ENCODE measurements at places on chromosomes 7 and 10.

DNA sequence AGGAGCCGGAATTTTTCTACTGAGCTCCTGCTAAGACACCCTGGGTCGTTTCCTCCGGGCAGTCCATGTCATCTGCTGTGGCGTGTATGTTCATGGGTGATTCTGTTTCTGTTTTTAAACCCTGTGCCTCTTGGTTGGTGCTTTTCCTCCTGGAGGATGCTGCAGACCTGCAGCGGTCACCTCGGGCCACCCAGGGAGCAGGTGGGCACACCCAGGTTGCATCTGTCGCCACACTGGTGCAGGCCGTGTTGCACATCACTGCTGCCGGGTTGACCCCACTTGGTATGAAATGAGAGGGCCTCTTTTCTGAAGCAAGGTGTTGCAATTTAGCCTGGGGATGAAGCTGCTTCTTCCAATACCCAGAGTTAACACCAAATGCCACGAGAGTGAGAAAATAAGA lies 127.2 kb downstream of the CUX1 start:
- DNase-seq = no peak

DNA sequence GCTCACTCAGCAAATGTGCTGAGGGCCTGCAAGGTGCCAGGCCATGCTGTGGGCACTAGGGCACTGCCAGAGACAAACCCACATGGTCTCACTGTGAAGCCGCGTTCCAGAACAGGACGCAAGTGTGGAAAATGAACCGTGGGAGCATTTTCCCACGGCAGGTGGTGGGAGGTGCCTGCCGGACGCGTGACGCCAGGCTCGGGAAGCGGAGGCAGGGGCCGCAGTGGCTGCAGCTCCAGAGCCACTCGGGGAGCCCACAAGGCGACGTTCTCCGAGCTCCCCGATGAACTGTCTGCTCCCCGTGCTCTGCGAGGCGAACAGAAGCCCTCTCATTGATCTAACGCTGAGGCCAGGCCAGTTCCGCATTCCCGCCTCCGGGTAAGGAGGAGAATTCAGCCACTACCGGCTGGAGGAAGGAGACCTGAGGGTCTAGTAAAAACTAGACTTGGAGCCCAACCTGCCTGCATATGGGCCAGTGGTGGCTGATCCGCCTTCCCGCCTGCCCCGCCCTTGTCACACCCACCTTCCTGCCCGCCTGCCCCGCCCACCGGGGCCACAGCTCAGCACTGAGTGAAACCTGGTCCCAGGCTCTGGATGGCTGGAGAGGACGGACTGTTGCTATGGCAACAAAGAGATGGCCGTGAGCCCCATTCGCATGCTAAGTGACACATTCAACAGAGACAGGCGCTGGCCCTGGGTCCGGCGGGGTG lies 13.1 kb downstream of the ADGRA1 start:
- DNase-seq = no peak

DNA sequence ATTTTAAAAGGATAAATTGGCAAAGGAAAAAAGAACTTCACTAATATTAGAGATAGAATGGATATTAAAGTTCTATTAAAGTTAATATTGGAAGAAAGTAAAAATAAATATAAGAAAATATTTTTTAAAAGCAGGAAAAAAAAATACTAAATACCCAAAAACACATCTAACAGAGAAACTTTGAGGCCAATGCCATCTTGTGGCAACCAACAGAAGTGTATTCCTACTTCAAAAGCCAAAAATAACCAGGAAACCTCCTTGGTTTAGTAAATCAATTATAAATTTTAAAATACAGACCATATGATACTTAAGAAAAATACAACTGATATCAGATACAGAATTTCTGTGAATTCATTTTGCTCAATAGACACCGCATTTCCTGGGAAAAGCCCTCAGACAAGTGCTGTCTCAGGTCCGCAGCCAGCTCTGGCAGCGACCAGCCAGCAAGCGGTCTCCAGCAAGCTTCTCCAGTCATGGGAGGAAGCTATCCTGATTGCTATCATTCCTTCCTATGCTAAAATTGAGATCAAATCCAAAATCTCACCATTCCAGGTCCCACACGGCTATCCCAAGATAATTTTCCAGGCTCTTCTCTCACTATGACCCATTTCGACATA lies 65.3 kb downstream of the LMBR1 start:
- DNase-seq = no peak

DNA sequence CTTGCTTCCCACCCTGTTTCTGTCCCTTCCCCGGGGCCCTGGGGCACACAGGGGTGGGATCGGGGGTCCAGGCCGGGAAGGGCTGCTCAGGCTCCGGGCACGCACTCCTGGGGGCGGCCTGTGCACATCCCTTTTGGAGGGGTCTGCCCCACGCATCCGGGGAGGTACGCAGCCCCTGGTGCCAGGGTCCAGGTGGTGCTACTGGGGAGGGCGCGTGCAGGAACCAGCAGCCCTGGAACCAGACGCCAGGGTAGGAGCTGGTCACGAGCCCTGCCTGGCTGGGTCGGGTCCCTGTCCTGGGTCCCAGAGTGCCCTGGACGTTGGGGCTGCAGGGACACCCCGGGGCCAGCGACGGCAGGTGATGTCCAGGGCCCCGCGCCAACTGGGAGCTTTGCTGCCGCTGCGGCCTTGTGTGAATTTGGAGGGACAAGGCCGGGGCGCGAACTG lies 53.4 kb downstream of the GLRX3 start:
- DNase-seq = no peak

DNA sequence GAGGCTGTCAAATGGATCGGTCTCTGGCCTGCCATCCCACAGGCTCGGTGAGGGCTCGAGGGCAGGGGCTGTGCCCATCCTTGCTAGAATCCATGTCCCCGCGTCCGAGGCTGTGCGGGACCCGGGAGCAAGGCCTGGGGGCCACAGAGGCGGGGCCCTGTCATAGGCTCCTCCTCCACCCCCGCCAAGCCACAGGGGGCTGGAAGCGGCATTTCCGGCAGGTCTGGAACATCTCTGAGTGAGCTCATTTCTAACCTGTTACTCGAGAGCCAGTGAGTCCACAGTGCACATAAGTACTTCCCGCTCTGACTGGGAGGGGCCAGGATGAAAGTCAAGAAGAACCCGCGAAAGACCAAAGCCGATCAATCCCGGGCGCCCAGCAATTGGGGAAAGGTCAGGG lies 57.6 kb downstream of the NKX6-2 start:
- no peak for DNase-seq

GRCh38 chr7:137081321-137082093 lies 213.1 kb downstream of the CHRM2 start:
- DNase-seq = no peak

GRCh38 chr7:5827755-5828154 lies 46.3 kb upstream of the RNF216 start:
- DNase-seq = peak; percentile 34

DNA sequence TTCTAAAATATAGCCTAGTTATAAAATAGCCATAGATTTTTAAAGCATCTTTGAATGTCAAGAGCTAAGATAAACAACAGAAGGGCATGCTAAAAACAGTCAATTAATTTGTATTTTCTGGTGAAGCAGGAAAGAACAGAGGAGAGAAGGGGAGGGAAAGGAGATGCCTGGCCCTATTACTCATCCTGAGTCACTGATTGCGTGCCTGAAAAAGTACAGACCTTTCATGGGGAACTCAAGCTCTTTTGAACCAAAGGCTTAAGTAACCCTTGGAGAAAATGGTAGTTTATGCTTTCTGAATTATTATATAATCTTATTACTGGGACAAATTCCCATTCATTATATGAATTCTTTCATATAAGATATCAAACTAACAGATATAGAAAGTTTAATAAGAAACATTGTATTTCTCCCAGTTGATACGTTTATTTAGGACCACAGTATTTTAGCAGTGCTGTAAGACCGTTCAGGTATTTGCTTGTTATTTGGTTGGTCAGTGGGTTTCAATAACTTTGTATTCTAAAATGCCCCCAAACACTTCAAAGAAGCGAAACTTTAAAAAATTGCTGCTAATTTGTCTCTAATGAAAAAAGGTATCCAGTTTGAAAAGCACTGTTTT lies 151.3 kb downstream of the HGF start:
- no peak for DNase-seq

- DNase-seq = no peak
Measured at GRCh38 chr10:126609566-126609965, 60.9 kb downstream of the C10orf90 start.

DNA sequence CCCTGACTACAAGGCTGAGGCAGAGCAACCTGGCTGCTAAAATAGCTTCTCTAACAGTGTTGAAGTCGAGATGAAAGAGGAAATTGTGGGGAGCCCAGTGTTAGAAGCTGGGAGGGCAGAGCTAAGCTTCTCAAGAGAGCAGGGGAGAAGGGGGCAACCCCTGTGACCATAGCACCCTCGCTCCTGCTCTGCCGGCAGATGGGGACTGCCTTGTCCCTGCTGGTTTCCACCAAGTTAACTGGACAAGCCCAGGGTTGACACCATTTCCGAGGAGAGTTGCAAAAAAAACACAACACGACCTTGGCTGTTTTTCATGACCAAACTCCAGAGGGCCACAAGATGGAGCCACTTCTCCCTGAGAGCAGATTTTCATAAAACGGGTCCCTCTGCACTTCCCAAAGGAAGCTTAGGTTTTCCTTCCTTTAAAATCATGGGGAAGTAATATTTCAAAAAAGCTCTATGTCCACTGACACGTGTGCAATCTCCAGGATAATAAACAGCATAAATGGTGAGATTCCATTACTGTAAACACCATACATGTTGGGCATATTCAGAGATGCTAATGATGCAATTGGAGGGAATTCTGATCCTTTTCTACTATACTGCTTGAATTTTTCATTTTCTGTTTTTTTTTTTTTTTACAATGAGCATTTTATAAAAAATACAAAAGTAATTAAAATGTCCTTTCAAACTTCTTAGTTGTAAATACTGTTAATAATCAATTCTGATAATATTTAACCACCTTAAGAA lies 140.4 kb downstream of the PIP4K2A start:
- DNase-seq = no peak

GRCh38 chr7:56537477-56537876 lies 421.3 kb upstream of the NUPR2 start:
- DNase-seq = no peak

DNA sequence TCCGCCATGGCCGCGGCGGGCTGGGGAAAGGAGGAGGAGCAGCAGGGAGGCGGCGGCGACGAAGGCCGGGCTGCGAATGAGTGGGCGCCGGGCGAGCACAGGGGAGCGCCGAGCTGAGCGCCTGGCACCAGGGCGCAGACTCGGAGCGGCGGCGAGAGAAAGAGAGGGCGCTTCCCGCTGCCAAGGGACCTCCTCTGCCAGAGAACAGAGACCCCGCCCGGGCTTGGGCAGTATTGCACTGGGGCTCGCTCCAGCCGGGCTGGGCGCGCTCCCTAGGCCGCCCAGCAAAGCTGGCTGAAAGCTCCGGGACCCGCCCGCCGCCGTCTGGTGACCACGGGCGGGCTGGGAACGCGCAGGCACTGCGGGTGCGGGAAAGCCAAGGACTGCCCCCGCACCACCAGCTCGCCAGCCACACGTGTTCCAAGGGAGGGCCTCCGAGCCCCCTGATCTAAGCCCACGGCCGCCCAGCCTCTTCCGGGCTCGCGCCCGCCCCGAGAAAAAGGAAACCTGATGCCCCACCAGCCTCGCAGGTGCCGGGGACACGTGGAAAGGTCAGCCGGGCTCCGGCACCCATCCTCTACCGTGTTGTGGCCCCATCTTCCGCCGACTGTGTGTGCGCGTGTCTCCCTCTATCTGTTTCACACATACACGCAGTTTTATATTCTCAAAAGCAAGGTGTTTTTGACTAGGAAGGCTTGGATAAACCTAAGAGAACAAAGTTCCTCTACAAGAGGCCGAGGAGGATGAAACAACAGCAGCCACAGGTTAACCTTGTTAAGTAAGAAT lies at the start of gene CCDC6:
Gene CCDC6 (minus strand): TSS at position 140 of the 786 bp plus-strand sequence. CDS start 132 bp downstream, at position 8.
- peak; percentile 84 for DNase-seq

- DNase-seq = no peak
Measured at GRCh38 chr7:94352887-94353286, 41.8 kb upstream of the COL1A2 start.

DNA sequence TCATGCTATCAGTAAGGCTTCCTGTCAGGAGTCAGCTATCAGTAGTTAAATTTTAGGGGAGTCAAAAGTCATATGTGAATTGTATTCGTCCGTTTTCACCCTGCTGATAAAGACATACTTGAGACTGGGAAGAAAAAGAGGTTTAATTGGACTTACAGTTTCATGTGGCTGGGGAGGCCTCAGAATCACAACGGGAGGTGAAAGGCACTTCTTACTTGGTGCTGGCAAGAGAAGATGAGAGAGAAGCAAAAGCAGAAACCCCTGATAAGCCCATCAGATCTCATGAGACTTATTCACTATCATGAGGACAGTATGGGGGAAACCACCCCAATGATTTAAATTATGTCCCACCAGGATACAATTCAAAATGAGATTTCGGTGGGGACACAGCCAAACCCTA lies 47.1 kb downstream of the KLF6 start:
- no peak for DNase-seq

- DNase-seq = no peak
Measured at GRCh38 chr7:152910545-152911225, 151.1 kb downstream of the ACTR3B start.

DNA sequence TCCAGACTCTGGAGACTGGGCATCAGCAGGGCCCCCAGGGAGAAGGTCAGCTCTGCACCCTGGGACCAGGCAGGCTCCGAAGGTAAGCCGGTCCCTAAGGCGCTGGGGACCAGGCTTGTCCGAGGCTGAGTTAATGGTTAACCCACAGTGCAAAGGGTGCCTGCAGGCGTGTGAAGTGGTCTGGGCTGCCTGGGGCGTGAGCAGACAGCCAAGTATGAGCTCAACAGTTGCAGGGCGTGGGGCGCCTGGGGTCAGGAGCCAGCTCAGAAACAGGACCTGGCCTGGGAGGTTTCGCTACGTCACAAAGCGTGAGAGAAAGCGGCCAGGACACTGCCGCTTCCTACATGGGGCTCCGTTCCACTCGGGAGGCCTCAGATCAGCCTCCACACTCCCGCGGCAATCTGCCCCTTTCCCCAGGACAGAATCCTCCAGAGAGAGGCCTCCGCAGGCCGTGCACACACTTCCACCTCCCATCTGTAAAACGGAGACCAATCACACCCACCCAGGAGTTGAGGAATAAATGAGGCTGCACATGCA lies 16.0 kb downstream of the PDGFA start:
- no peak for DNase-seq

DNA sequence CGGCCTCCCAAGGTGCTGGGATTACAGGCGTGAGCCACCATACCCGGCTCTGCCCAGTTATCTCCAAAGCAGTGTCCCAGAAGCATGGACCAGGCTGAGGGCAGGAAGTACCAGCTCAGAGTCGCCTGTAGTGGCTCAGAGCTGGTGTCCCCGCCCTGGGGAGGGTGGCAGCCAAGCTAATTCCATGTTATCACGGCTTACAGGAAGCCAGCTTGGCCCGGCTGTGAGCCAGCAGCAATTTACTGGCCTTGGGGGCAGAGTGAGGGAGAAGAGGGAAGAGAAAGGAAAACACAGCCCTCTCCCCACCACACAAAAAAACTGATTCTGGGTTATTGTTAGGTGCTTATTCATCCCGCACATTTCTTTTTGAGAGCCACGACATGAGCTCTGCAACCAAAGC lies 88.1 kb downstream of the HIP1 start:
- no peak for DNase-seq

Data from activated naive CD4-positive, alpha-beta T cell (primary cell).